ENCODE measurements at places on chromosomes 12 and 14.
A peak's percentile ranks its signal among the peaks of the same experiment; 100 is the strongest.

GRCh38 chr14:70121521-70121920 is 67.2 kb downstream of the SLC8A3 start:
- ATAC-seq, result no peak

GRCh38 chr12:122421821-122422729 is at the start of gene CLIP1:
TSS of gene CLIP1 (minus strand) at chr12:122422669. CDS start at chr12:122380452, 42,217 bp downstream.
- ATAC-seq, result peak; percentile 87

DNA sequence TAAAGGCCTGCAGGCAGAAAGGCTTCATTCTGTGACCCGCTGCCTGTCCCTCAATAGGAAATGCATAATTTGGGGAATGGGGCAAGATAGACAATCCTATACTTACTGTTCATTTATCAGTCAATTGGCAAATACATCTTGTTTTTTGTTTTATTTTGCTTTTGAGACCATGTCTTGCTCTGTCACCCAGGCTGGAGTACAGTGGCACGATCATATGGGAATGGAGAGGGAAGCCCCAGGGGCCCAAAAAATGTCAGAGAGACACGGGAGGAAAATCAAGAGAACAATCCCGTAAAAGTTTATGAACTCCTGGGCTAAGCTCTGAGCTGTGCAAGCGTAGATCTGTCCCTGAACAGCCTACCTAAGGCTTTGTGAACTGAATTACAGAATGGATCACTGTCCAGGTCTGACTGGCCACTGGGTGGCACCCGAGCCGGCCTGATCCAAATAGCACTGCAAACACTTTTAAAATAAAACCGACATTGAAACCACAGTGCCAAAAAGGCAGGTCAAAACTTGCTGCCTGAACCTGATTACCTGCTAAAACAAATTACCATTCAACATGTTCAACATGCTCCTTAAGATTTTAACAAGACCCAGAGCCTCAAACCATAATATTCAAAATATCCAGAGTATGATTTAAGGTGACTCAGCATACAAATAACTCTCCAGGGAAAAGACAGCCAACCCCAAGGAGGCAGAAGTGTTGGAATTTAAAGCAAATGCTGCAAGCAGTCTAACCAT is 11.8 kb downstream of the COPS7A start:
- ATAC-seq, result peak; percentile 98

GRCh38 chr12:25156061-25156460 is 38.9 kb downstream of the DNAI7 start:
- no peak for ATAC-seq

DNA sequence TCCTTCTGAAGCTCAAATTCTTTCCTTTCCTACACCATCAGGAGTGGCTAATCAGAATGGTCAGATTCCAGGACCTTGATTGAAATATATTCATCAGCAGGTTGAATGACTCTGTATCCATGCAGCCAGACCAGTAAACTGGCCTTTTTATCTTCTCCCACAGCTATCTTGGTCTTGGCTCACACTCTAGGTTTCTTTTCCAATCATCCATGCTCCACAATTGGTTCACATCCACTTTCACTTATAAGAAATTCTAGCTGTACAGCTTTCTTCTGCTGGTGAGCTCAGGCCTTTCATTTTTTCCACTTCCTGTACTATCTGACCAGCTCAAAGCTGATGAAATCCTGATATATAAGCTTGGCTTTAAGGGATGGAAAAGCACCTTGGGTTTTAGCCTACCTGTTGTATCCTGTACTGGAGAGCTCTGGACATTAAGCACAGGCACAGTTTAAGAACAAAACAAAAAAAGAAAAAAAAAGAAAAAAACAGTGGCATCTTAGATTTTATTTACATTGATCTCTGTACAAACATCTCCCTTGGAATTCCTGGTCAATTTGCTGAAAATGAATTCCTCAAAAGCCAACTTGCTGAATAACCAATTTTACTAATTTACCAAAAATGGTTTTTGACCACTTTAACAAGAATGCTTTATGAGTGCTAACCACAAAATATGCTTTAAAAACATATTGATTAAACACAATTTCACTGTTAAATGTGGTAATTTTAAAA is 91.6 kb upstream of the PAWR start:
- ATAC-seq, result peak; percentile 46

GRCh38 chr12:12983420-12984035 is 16.5 kb downstream of the HEBP1 start:
- peak; percentile 52 for ATAC-seq

DNA sequence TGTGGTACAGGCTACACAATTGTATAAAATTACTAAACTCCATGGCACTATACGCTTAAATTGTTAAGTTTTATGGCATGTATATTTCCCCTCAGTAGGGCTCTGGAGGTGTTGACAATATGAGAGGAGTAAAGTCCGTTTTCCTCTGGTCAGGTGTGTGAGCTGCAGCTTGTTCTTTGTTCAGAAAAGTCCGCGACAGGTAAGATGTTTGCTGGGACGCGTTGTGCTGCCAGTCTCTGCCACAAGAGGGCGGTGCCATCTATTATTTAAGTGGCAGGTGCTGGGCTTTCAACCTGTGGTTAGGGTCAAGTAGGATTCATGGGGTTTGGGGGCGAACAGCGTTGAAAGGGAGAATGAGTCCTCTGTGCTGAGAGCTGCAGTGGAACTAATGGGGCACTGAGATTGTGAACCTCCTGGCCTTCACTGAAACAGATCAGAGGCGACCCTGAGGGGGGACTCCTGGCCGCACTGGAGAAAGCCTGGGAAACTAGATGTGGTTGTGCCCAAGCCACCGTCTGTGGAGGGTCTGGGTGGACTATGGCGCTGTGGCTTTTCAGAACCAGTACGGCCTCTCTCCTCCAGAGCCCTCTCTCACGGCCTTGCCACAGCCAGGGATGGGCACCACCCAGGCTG is 179.0 kb downstream of the SLC15A4 start:
- no peak for ATAC-seq
